Fibroblast of skin of abdomen (primary cell): ENCODE measurements at places on chromosomes 5 and 9.
A peak's percentile ranks its signal among the peaks of the same experiment; 100 is the strongest.

DNA sequence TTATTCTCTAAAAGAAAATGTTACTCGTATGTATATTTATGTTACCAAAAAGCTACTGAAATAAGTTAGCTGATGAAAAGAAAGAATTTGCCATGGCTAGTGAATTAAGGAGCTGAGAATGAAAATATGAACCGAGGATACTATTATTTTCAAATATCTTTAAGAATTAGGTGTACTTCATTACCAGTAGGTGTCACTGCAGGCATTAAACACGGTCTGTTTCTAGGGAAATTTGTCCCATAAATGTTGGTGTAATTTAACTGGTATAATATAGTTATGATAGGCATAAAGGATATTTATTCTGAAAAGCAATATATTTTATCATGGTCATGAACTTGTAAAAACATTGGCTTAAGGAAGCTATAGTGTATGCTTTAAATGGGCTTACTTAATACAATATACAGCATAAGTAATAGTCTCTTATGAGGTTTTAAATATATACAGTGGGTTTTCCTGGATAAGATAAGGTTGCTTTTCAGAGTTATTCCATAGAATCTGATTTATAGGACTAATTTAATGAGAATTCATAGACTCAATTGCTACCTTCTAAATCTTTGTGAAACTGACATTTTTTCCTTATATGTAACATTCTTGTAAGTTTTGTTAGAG lies 72.4 kb upstream of the MPDZ start:
- peak; percentile 60 for DNase-seq

DNA sequence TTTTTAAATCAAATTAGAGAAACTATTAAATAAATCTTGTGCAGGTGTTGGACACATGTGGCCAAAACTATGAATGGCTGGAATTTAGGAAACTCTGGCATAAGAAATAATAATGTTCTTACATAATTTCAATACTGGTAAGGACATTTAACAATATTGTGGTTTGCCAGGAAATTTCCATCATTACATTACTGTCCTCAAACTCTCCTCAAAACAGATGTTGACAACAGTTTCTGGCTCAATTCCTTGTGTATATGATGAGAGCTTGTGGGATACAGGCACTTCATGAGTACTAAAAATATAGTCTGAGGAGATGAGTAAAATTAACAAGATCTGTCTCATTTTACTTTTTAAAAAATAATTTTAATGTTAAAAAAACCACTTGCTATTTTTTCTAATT lies 27.9 kb downstream of the MCTP1 start:
- peak; percentile 14 for DNase-seq

DNA sequence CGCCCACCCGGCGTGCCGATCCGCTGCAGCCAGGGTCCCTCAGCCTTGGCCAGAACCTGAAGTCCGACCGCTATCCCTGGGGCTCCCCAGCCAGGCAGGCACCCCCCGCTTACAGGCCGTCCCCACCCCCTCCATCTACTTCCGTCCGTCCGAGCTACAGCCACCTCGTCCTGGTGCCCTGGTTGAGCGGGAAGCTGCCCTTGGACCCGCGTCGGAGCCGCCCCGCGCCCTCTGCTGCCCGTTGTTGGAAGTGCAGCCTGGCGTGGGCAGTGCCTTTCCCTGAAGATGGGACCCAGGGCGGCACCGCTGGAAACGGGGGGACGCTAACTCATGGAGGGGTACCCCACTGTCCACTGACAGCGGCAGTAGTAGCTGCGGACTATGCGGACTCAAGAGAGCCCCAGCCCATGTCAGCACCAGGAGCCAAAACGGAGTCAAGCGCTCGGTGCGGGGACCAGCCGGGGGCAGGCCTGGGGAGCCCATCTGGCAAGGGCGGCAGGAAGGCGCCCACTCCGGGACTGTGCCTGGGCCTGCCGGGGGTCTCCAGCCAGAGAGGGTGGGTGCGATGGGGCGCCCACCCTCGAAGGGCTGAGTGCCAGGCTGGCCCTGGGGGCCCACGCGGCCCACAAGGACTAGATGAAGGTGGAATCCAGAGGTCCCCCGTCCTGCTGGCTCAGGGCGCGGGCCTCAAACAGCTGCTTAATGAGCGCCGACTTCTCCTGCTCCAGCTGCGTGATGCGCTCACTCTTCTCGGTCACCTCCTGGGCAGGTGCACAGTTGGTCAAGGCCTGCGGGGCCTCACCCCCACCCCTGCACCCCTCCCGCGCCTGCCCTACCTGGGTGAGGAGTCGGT lies 6.1 kb downstream of the SAPCD2 start:
- peak; percentile 31 for DNase-seq

- no peak for DNase-seq
Observed at GRCh38 chr9:78289474-78289873, 7.5 kb upstream of the PSAT1 start.

- peak; percentile 36 for DNase-seq
Observed at GRCh38 chr5:52989781-52990527, 802 bp downstream of the ITGA2 start.
